CD4-positive, alpha-beta memory T cell (primary cell): ENCODE measurements at places on chromosomes 16 and 17. TPM values are rescaled to one million over a fixed set of nuclear protein-coding genes. Genes with fewer than 3 reads are reported as not detected.

DNA sequence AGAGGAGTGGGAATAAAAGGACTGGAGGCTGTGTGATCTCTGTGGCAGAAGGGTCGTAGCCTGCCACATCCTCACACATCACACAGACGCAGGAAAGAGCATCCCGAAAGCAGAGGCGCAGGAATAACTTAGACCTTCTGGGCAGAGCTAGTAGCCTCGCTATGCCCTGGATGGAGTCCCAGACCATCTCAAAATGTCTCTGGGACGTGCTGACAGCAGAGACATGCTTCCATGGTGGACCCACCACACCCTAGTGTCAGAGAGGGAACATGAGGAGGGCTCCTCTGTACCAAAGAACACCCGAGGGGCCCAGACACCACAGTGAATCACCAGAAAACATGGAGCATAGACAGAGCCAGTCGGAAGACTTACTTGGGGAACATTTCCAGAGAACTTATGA lies 29.6 kb upstream of the FAAP100 start:
- H3K27ac ChIP-seq = no peak overlapping the region
- no peaks in the 10 kb centered on the region for H3K27me3 ChIP-seq
- H3K4me3 ChIP-seq = no peak overlapping the region
- no peak for DNase-seq
- peaks cover 34% of the 10 kb centered on the region for H3K36me3 ChIP-seq

- H3K27ac ChIP-seq = no peak overlapping the region
- H3K4me3 ChIP-seq = no peak overlapping the region
- peaks cover 13% of the 10 kb centered on the region for H3K36me3 ChIP-seq
Measured at GRCh38 chr17:35099908-35100307, 19.8 kb downstream of the RAD51D start.

DNA sequence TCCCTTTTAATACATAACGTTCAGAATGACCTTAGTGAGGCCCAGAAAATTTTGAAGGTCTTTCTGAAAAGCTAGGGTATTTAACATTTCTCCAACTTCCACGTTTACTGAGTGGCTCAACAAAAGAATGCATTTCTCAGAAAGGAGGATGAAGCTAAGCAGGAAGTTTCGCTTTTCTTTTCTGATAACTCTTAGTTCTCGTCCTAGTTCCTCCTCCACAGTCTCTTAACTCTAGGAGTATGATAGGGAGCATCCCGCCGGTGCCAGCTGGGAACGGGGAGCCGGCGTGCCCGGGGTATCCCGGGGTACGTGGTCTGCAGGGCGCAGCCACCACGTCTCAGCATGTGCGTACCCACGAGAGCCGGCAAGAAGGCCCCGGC lies 363 bp downstream of the KARS1 start:
- H3K27ac ChIP-seq = peak overlapping the region; percentile 98
- H3K36me3 ChIP-seq = peaks cover 8% of the 10 kb centered on the region
- H3K4me1 ChIP-seq = peaks cover 69% of the 10 kb centered on the region
- no peak for DNase-seq
- H3K27me3 ChIP-seq = no peaks in the 10 kb centered on the region

The SEPTIN12 gene
- total RNA-seq = not detected

The ASGR1 gene
- not detected for total RNA-seq
